ENCODE measurements at places on chromosomes 2 and 18.

DNA sequence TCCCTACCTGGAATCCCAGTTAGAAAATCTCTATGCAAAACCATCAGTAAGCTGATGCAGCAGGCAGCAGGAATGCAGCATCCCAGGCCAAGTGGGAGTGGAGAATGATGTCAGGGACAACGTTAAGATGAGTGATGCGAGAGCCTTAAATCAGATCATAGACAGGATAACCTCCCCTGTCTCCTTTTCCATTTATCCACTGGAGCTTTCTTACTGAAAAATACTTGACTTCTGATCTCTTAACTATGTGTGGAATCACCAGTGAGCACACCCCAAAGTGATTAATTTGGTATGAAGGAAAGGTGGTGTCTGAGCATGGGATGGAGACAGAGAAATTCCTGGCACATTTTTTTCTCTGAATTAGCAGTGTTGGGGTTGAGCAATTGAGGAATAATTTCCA lies 98.0 kb downstream of the RND3 start:
- no peak for DNase-seq

DNA sequence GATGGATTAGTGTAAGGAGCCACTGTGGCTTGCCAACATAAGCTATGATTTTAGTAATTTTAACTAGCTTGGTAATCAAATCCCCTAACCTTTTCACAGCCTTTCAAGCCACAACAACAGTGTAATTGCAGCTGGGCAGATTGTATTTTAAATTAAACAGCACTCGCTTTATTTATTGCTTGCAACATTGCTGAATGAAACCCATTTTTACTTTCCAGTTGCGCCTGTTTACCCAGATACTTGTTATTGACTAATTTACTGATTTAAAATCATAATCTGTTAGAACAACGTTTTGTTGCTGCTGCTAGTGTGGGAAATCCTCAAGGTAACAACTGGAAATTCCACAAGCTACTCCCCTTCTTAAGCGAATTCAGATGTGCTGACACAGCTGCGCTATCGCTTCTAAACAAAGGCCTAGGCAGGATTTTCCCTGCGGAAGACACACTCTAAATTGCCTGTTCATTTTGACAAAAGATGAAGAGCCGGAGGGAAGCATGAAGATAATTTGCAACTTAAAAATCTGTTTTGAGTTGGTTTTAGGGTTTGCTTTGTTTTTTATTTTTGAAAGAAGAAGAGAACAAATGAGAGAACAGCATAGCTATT lies 283.9 kb downstream of the ALPK2 start:
- DNase-seq = no peak

GRCh38 chr2:36584148-36584794 lies 13.7 kb downstream of the FEZ2 start:
- DNase-seq = no peak

- no peak for DNase-seq
Measured at GRCh38 chr2:157262248-157262647, 4.7 kb downstream of the GALNT5 start.

DNA sequence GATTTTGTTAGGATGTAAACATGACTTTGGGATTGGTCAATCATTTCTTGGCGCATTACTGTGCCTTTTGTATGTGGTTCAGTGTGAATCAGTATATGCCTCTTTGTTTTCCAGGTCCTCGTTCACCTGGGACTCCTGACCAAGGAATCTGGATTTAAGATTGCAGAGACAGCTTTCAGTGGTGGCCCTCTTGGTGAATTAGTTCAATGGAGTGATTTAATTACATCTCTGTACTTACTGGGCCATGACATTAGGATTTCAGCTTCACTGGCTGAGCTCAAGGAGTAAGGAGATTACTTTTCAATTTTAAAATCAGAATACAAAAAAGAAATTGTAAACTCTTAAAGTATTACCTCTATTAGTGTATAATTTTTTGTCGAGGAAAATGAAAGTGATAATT lies 87.6 kb downstream of the MGAT5 start:
- DNase-seq = no peak

DNA sequence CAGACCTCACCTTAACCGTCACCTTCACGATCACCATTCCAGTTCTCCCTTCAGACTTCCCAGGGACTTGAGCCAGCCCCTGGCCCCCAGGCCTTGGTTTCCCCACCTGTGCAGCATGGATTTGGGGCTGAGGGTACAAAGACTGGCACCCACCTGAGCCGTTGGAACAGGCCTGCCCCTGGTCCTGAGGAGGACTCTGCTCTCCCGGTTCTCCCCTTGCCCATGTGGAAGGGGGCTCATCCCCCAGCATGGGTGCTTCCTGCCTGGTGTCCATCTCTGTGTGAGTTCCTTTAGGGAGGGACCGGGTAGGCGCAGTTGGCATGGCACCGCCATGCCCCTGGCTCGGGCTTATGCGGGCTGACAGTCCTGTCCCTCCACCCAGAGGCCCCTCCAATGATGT lies 10.9 kb upstream of the GPR35 start:
- no peak for DNase-seq

DNA sequence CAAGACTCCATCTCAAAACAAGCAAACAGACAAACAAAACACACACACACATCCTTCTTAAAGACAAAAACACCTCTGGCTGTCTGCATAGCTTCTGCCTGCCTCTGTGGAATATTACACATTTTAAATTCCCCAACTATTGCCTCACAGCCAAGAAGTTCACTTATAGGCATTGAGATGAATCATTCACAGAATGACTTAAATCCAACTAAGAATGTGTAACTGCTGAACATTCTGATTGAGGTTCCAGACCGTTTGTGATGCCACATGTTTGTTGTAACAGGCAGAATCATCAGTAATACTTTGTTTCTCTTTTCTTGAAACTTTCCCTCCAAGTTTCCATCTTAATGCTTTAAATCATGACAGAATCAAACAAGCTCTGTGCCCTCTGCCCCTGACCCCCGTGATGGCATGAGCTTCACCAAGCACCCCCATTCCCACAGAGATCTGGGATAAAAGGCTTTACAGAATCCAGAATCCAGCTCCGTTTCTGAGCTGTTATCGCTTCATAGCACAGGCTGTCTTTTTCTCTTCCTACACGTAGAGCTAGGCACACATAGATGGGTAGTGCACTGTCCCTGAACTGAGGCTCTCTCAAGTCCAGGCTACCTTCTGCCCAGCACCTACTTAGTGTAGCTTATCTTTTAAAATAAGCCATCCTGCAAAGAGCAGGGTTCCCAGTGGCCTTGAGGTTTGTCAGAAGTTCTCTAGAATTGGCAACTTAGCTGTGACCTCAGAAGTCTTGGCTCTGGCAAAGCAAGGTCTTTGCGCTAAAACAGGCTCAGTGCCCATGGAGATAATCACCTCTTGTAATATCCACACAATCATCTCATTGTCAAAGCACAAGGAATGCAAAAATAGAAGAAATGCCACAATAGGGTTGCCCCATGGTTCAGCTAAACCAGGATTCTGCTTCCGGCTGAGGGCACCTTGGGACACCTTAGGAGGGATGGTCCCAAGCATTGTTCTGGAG lies 32.9 kb downstream of the EPAS1 start:
- no peak for DNase-seq

DNA sequence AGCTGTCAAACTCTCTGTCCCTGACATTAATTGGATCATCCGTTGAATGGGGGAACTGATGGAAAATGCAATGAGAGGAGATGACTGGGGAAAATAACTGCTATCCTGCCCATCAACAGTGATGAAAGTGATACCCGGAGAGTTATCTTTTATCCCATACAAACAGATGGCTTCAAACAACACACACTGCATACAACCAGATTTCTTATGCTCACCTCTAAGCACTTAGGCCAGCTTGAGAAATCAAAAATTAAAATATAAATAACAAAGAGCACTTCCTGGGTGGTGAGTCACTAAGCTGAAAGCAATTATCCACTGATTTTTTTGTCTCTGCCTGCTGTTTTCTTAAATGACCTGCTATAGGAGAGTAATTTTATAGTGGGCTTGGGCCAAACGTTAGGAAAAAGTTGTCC lies 237.6 kb upstream of the RGPD4 start:
- peak; percentile 44 for DNase-seq

DNA sequence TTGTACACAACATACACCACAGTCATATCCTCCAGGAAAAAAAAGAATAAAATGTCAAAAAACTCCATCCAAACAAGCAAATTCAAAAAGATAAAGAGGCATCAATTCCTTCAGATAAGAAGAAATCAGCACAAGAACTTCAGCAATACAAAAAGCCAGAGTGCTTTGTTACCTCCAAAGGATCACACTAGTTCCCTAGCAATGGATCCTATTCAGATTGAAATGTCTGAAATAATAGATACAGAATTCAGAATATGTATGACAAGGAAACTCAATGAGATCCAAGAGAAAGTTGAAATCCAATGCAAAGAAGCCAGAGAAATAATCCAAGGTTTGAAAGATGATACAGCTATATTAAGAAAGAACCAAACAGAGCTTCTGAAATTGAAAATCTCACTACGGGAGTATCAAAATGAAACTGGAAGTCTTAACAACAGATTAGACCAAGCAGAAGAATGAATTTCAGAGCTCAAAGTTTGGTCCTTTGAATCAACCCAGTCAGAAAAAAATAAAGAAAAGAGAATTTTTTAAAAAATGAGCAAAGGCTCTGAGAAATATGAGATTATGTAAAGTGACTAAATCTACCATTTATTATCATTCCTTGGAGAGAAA lies 80.6 kb downstream of the TRABD2A start:
- DNase-seq = no peak

DNA sequence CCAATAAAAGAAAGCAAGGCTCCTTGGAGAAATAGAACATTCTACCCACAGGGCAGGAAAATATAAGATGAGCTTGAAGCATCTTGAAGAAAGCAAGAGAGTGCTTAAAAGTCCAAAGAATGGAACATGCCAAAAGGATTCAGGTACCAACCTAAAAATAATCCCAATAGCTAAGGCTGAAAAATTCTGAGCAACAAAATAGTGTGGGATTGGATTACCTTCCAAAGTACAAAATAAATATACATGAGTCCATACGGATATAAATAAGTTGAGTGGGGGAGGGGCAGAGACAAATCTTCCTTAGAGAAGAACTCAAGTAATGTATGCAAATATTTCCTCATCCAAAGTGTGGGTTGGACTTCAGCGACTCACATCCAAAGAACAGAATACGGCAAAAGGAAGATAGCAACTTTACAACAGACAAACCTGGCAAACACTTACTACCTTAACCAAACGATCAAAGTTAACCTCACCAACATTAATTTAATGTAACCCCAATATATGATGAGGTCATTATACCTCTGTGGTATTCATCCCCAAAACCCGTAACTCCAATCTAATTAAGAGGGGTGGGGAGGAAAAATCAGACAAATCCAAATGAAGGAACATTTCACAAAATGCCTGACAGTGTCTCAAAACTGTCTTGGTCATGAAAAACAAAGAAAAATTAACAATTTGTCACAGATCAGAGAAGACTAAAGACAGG lies 26.9 kb downstream of the MEMO1 start:
- DNase-seq = no peak

DNA sequence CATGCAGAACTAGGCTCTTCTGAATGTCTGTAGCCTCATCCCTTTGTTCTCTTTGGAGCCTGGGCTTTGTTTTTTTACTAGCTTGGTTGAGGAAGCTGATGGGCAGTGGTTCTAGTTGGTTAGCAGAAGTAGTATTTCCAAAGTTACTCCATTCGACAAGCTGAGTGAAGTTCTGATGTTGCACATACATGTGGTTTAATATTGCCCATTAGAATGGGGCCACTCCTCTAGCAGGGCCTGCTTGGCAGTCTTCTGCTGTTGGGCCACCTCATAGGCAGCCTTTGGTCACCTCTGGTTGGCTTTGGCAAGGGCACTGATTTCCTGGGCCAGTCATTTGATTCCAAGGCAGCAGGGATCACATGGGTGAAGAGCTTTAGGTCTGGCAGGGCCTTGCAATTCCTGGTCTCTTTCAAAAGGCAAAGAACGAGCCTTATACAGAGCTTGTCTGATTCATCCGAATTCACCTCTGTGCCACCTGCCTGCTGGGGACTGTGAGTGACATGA lies 2.5 kb downstream of the RPIA start:
- DNase-seq = no peak

- no peak for DNase-seq
Measured at GRCh38 chr2:122988395-122989221, 1036.5 kb upstream of the CNTNAP5 start.

DNA sequence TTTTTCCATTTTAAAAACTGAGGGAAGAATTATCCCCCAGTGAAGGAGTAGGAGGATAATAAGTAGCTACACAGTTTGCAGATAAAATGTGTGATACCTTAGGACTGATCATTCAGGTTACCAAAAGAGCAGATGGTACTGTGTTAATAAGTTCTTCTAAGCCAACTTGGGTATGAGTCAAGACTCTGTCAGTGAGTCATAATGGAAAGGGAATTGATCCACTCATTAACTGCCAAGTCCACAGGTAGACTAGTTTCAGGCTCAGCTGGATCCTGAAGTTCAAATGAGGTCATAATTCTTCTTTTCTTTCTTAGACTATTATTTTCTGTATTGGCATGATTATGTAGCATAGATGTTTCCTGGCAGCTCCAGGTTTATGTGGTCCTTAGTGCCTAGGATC lies 142.4 kb upstream of the ALPP start:
- peak; percentile 71 for DNase-seq

DNA sequence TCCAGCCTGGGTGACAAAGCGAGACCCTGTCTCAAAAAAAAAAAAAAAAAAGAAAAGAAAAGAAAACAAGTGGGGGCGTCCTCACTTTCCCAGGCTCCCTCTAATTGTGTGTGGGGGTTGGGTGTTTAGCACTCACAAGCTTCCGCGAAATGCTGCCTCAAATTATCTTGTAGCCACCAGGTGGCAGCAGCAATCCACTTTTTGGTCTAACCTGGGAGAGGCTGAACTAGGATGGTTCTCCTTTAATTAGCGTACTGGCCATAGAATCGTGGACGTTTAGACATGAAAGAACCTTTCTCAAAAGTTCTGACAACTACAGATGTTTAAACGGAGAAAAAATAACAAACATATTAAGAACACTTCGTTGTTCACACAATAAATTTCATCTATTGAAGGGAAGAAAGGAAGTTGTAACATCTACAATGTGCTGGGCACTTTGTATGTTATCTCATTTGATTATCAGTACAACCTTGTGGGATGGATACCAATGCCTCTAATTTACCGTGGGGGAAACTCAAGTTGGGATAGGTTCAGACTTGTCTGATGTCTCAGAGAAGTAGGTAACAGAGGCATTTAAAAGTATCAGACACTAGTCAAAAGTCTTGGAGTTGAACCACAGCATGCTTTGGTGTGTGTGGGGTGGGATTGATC lies 122.7 kb upstream of the NABP1 start:
- DNase-seq = peak; percentile 88

DNA sequence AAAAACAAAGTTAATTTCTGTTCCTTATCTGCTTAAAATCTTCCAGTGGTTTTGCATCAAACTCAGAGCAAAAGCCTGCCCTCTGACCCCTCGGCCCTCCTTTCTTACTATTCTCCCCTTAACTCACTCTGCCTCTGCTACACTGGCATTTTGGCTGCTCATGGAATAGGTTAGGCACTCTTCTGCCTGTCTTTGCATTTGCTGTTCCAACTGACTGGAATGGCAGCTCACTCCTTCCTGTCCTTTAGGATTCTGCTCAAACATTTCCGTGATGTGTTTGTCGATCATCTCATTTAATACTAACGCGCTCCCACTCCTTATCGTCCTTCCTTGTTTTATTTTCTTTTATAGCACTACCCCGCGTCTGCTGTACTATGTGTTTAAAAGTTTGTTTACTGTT lies 815 bp downstream of the CEBPZ start:
- DNase-seq = peak; percentile 35
